SW480 (cell line): ENCODE measurements at places on chromosomes 4 and X.
A peak's percentile ranks its signal among the peaks of the same experiment; 100 is the strongest.

GRCh38 chr4:112516471-112517066 lies 589 bp upstream of the NEUROG2 start:
- no peak for DNase-seq

- no peak for DNase-seq
Observed at GRCh38 chrX:133929836-133930464, 55.4 kb downstream of the GPC3 start.

DNA sequence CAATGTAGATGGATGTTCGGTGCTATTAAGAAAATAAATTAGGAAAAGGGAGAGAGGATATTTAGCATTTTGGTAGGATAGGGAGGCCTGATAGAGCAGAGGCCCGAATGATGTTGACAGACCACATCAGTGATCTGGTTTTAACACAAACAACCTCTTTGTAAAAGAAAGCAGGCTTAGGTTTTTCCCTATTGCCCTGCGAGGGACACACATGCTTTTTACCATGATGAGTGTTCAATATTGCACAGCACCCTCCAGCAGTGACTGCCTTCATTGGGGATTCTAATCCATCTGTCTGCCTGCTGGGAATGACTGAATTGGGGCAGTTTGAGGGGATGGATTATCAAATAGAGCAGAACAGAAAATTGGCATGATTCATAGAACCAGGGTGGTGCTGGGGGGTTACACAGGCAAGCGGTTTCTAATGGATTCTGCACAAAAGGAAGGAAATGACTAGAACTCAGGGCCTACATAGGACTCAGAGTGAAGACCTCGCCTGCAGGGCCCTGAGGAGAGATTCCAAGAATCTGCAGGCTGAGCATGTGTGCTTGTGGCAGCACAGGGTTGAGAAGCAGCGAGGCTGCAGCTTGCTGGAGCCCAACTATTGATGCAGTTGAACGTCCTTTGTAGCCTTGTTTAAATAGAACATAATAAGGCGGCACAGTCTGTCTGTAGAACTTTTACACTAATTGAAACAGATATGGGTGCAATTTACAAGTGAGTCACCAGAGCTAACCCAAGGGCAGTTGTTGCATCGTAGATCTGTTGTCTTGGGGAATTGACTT lies 58.0 kb downstream of the RHOH start:
- DNase-seq = peak; percentile 41

DNA sequence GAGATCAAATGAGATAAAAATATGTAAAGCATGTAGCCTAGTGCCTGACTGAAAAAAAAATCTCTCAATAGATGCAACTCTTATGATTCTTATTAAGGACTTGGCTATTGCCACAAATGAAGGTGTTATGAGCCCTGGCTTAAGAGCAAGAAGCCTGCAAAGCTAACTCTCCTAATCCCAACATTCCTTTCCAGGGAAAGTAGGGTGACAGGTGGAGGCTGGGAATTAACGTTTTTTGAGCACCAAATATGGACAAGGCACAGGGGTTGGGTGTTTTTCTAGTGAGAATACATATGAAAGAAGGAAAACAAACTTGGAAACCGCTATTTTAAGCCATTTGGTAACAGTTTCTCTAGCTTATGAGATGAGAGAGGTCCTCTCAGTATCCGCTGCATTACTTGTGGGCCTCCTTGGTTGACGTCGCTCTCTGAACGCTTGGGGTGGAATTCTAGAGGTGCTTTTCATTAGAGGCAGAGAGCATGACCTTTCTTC lies 2.4 kb downstream of the RHOH start:
- DNase-seq = no peak

GRCh38 chr4:102586644-102587021 lies 85.5 kb downstream of the NFKB1 start:
- DNase-seq = no peak

- DNase-seq = no peak
Observed at GRCh38 chrX:96837808-96838207, 45.9 kb upstream of the RPA4 start.

DNA sequence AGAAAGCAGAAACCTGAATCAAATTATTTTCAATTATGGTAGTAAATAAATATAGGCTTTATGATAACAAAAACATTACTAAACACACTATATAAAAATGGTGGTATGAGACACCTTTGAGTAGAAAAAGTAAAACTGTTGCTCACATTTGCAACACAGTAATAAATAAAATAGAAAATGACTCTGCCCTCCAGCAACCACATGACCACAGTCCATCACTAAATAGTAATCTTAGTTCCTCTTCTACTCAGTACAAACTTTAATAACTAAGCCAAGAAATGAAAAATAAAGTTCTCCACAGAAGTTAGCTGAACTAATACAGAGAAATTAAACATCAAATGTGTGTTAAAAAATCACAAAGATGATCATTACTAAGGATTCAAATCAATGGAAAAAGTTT lies 108.5 kb downstream of the ADGRA3 start:
- no peak for DNase-seq
